ENCODE measurements at places on chromosomes 2 and 18. TPM values are rescaled to one million over a fixed set of nuclear protein-coding genes. Genes with fewer than 3 reads are reported as not detected.

DNA sequence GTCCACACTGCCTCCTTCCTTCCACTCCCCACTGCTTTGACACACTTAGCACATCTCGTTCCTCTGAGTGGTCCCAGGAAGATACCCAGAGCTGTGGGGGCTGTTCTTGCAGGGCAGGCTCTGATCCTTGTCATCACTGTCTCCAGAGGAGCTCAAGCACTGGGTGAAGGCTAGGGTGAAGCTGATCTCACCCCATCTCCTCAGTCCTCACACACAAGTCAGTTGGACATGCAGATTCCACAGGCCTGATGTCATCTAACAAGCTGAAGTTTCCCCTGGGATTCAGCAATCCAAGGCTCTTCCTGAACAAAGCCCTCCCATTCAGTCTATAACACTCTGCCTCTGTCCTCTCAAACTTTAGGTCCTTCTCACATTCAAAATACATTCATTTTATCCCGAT is 90.6 kb upstream of the RAB6C start:
- no peak for DNase-seq

CRYBA2 gene
- total RNA-seq, result not detected

- DNase-seq, result no peak
These were observed 80.3 kb upstream of the SLC35G4 start for GRCh38 chr18:11529081-11529480.

COL5A2 gene
- 3.1 TPM for total RNA-seq

CYTIP gene
- 599 TPM for total RNA-seq

STARD6 gene
- total RNA-seq, result not detected

ADAM23 gene
- 0.42 TPM for total RNA-seq

DNA sequence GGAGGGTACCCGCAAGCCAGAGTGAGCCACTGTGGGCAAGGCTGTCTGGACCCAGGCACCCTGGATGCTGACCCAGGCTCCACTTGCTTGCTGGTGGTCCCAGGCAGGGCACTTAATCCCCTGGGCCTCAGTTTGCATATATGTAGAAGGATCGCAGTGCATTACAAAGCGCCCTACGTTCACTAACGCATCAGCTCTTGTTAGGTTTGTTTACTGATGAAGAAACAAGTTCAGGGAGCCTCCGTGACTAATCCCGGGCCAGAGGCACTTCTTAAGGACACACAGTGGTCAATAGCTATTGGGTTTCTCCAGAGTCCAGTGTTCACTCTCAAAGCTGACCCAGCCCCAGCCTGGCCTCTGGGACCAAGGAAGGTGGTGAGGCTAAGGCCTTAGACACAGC is 70.2 kb downstream of the LBH start:
- no peak for DNase-seq

DNA sequence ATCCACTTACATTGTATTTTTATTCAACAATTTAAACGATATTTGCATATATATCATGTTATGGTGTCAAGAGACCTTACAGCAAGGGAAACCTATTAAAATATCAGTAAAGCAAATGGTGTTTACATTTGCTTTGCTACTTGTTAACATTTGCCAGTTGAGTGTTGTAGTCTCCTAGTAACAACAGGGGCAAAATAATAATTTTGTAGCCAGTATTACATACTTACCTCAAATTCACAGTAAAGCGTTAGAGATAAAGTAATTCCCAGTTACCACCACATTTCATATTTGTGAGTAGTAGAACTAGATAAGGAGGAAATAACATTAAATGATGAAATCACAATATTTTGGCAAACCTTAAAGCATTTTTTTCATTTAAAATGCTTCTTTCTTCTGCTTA is 71.3 kb downstream of the FASTKD2 start:
- no peak for DNase-seq

DNA sequence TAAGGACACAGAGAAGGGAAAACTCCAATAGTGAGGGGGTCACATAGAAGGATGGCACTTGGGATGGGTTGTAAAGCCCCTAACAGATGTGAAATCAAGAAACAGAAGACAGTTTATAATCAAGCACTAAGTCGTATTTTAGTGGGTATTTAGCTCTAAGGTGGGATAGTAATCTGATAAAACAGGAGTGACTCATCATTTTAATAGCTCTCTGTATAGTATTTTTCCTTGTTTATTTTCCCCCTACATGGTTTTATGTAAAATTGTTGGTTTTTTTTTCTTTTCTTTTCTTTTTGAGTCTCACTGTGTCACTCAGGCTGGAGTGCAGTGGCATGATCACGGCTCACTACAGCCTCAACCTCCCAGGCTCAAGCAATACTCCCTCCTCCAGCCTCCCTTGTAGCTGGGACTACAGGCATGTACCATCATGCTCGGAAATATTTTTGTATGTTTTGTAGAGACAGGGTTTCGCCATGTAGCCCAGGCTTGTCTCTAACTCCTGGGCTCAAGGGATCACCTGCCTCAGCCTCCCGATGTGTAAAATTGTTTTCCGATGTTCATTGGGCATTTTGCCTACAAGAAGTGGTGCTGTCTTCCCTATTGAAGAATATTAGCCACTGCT is 142.6 kb upstream of the SERPINE2 start:
- no peak for DNase-seq

DNA sequence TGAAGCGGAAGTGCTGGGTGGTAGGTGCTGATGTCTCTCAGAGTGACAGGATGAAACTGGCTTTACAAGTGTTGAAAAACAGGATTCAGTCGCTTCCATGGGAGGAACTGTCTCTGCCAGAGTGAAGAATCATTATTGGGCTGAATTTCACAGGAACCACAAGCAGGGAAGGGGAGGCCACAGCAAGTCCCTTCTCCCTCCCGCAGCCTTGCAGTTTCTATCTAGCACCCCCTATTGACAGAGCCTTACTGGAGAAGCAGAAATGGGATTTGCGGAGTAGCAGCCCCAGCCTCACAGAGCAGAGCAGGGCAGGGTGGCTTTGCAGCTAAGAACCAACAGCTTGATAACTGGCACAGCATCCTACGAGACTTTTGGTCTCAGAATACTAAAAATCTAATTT is 33.3 kb upstream of the RMP24 start:
- no peak for DNase-seq

- DNase-seq, result no peak
These were observed 128.4 kb downstream of the LPIN1 start for GRCh38 chr2:11874861-11875260.
